ENCODE measurements at places on chromosomes 5 and 9.

GRCh38 chr9:1303932-1304331 lies 253.8 kb downstream of the DMRT2 start:
- DNase-seq, result no peak

- no peak for DNase-seq
Observed at GRCh38 chr9:136438548-136439480, 831 bp downstream of the INPP5E start.

- peak; percentile 16 for DNase-seq
Observed at GRCh38 chr5:440401-441201, 2.4 kb upstream of the EXOC3 start.

GRCh38 chr9:33466565-33467495 lies 6.9 kb downstream of the NOL6 start:
- DNase-seq, result no peak

DNA sequence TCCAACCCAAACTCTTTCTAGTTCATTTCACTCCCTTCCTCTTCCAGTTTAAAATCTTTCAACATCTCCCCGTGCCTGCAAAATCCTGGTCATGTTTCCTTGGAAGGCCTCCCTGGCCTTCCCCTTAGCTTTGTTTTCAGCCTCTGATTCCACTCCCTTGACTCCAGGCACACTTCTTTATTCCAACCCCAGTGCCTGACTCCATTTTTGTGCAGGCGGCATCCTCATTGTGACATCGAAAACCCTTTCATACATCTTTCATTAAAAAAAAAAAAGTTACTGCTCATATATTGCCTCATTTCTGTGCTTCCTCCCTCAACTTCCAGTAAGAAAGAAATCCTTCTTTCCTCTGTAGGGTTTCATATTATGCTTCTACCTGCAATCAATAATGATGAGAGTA lies 7.1 kb upstream of the TNFSF8 start:
- DNase-seq, result no peak

GRCh38 chr5:133618141-133618540 lies 5.8 kb upstream of the FSTL4 start:
- no peak for DNase-seq

DNA sequence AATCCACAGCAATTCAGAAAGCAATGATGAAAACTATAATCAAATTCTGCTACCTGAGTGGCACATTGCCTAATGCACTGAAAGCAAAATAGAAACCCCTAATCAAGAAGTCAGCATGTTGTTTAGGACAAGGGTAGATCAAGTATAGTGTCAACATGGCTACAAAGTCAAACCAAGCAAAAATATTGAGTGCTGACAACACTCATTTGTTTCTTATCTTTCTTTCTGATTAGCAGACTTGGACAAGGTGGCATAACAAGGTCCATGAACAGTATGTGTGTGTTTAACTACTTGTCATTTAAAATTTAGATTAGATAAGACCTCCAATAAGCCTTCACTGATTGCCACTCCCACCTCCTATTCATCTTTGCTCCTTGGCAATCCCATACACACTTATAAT lies 332.4 kb downstream of the KIAA0825 start:
- no peak for DNase-seq

DNA sequence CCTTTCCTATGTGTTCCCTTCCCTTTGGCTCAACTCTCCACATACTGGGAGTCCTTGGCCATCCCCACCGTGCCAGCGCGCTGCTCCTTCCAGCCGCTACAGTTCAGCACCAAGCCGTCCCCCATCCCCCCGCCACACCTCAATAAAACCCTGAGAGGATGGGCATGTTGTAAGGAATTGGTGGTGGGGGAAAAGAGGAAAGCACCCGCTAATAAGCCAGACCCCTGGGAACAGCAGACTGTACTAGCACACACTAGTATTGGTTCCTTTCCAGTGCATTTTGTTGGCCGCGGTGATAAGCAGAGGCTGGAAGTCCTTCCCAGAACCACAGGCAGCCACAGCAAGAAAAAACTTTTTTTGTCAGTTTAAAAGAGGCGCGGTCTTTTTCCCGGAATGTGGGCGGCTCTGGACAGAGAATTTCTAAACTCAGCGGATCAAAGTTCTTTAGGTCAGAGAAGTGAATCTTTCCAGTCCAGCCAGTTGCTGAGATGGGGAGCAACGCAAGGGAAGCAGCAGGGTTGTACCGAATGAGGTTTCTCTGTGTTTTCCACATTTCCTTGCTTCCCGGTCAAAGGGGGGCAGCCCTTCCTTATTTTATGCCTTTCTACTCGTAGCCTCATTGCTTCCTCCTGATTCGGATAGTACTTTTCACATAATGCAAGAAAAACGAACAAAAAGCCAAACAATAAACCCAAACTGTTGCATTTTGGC lies 2.1 kb downstream of the CHSY3 start:
- DNase-seq, result no peak

GRCh38 chr9:121075251-121076036 lies 689 bp downstream of the CNTRL start:
- no peak for DNase-seq

DNA sequence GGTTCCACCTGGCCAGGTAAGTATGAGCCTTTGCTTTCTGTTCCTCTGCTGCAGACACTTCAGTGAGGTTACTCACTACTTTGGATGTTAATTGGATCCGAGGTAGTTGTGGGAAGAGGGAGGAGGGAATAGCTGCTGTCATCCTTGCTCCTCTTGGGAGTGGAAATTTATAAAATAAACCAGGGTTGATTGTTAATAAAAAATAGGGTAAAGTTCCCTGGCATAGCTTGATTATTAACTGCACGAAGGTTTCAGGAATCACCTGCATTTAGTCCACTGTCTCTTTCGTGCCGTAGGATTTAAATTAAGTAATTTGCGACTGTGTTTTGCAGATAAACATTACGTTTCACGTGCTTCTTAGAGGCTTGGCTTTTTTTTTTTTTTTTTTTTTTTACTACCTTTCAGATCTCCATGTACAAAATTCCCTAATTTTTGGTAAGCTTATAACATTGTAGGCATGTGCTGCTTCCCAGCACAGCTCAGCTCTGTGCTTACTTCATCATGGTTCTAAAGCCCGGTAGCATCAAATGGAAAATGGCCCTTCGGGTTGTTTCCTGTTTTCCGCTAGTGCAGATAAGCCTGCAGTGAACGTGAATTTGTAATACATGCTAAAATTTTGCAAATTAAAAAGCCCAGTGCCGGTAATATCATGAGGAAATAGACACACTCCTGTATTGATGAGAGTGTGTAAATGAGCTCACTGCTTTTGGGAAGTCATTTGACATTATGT lies 26.9 kb upstream of the LTC4S start:
- no peak for DNase-seq
